Activated T-helper 1 cell treated with anti-CD3 and anti-CD28 coated beads, Interleukin-2, amount 50 U/mL, for 16 hours (primary cell): ENCODE measurements at places on chromosomes 6 and 20.

DNA sequence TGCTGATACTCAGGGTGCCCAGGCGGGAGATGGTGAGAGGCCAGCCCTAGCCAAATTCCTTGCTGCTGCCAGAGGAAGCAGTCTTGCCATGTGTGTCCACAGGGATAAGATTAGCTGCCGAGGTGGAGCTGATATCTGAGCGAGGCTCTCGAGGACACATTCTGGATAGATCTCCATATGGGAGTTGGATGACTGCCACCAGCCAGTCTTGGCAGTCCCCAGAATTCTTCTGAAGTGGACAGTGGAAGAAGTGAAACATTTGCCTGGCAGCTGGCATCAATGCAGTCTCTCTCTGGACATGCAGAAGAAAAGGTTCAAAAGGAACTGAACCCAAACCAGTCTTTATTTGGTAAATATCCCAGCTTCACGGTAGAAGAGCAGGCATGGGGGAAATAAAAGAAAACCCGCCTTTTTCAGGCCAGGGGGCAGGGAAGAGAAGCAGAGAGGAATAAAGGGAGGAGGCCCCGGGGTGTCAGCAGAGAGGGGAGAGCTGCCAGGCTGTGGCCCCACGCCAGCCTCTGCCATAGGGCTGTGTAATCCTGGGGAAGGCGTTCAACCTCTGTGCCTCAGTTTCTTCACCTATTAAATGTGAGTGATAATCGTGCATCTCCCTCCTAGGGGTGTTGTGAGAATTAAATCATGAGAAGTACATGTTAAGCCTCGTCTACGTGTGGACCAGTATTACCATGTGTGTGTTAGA is 3.7 kb upstream of the FUCA2 start:
- DNase-seq = no peak

GRCh38 chr6:66190858-66191257 is 483.8 kb upstream of the EYS start:
- no peak for DNase-seq

DNA sequence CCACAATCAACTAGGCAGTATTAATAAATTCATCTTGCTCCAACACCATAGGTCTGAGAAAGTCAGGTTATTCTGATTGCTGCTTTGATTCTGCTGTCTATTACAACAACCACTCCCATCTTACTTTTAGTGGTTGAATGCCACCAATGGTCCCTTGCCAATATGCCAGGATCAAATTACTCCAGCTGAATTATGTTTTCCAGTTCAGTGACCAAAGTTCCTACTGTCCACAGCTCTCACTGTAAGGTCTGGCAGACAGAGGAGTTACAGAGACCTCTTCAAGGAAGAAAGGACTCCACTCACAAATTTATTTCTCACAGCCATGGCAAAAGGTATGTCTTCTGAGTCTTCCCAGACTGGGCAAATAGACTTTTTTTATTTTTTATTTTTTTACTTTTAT is 557.0 kb downstream of the HAO1 start:
- DNase-seq = no peak

DNA sequence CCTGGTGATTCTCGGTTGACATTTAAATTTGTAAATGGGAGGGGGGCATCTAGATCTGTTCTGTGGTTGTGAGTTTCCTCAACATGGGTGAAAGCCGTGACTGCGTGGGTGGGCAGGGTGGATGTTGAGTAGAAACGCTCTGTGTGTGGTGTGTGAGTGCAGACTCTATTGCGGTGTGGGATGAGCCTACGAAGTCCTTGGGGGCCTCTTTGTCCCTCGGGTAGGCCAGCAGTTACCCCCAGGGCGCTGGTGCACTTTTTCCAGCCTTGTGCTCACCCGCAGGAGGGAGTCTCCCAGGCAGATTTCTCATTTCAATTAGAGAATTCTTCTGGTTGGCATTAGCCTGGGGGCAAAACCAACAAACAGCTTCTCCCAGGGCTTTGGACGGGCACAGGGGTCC is 10.6 kb downstream of the TOX2 start:
- no peak for DNase-seq

DNA sequence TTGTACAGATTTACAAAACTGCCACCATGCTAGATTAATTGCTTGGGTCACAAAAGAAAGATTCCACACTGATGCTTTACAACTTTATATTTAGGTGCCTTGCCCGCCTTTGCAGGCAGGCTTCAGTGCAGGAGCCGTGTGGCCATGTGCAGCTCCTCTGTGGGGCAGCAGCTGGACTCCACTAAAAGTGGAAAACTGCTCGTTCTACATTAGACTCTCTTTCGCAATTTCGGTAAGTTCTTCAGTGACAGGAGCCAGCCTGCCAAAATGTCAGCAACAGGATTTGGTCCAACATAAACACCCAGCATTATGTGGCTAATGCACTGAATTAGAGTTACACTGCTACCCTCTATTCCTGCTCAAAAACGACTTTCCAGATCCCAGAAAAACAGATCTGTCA is 174.4 kb upstream of the KCNK16 start:
- DNase-seq = no peak

DNA sequence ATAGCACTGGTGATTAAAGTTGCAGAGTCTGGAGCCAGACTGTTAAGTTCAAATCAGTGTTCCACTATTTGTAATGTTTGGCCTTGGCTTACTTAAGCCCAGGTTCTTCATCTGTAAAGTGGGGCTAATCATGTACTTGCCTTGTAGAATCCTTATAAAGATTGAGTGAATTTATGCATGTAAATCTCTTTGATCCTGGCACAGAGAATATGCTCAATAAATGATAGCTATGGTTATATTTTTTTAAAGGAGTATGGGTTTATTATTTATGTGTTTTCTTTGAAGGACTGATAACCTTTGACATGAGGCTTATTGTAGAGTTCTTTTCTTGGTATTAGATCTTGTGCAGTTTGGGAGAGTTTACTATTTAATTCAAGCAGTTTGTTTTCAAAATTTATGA is 89.5 kb downstream of the CDKAL1 start:
- no peak for DNase-seq

- DNase-seq = no peak
These were observed 18.2 kb downstream of the GNAS-AS1 start for GRCh38 chr20:58832457-58832856.

- no peak for DNase-seq
These were observed 108.5 kb upstream of the RALGAPA2 start for GRCh38 chr20:20820785-20821483.
